ENCODE measurements at places on chromosomes 4 and X.

- no peak for DNase-seq
Measured at GRCh38 chr4:84171871-84172270, 327.2 kb downstream of the NKX6-1 start.

DNA sequence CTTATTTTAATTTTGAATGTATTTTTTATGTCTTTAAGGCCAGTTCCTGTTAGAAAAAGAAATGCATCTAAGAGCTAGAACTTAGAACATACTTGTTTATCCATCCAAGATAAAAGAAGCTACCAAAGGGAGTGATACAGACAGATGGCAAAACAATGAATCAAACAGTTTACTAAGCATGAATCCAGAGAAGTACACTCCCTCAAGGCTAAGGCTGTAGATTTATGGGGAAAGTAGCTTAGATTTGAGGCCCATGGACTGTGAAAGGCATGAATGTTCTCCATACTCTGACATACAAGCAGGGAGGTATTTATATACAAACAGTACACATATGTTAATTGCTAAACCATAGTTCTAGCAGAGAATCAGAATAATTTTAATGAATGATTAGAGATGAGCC is 255.3 kb upstream of the NRK start:
- no peak for DNase-seq

DNA sequence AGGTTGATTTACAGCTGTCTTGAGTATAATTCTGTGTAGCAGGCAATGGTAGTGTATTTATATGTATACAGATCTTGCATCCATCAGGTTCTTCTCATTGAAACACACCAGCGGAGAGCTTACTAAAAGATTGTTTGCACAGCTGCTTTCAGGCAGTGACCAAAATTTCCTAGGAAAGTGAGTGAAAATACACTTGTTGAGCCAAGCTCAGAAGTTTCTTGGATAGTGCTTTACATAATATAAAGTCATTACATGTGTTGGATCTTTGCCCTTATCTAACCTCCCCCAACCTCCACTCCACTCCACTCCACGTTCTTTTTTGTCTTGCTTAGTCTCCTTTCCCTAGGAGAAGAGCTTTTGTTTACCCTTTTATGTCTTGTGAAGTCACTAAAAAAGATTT is 34.1 kb downstream of the CNKSR2 start:
- no peak for DNase-seq

GRCh38 chrX:31236231-31236630 is 164.4 kb upstream of the FTHL17 start:
- DNase-seq: no peak

GRCh38 chr4:108047199-108047598 is 57.5 kb downstream of the HADH start:
- no peak for DNase-seq

DNA sequence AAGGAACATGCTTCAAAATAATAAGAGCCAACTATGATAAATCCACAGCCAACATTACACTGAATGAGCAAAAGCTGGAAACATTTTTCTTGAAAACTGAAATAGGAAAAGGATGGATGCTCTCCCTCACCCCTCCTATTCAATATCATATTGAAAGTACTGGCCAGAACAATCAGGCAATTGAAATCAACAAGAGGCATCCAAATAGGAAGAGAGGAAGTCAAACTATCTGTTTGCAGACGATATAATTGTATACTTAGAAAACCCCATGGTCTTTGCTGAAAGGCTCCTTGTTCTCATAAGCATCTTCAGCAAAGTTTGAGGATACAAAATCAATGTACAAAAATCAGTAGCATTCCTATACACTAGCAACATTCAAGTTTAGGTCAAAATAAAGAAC is 1562.5 kb upstream of the ADGRL3 start:
- no peak for DNase-seq

GRCh38 chrX:115467961-115468360 is 93.0 kb upstream of the PLS3 start:
- DNase-seq: no peak

DNA sequence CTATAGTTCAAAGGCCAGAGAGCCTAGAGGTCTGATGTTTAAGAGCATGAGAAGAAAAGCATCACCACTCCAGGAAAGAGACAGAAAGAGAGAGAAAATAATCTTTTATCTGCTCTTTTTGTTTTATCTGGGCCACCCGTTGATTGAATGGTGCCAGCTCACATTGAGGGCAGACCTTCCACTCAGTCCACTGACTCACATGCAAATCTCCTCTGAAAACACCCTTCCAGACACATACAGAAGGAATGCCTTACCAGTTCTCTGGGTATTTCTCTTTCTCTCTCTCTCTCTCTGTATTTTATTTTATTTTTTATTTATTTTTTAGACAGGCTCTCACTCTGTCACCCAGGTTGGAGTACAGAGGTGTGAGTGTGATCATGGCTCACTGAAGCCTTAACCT is 252.5 kb downstream of the DTHD1 start:
- no peak for DNase-seq

DNA sequence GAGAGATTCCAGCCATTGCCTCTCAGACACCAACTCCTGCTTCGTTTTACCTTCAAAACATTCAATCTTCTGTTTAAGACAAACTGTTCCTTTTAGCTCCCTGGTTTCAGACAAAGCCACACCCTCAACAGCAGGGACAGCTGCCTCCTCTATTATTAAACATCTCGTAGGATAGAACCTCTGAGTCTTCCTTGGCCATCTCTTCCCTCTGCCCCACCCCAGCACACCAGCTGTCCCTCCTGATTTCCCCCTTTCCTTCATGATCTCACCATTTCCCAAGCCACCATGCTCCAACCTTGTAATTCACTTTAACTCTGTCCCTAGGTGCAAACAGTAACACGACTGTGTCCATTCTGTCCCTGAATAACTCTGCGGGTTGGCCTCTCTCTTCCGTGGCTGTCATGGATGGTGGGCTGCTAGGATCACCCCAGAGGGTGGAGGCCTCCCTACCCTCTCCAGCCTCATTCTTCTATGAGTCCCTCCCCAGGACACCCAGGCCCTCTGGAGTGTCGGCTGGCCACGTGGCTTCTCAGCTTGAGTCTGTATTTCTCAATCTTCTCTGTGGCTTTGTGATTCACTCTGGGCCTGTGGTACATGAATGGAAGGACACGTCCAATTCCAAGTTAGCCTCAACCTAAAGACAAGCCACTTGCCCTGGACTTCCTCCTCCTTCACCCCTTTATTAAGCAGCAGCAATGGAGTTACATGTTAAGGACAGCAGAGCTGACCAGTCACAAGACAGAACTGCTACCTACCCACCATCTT is 349.9 kb downstream of the FBXW7 start:
- no peak for DNase-seq

DNA sequence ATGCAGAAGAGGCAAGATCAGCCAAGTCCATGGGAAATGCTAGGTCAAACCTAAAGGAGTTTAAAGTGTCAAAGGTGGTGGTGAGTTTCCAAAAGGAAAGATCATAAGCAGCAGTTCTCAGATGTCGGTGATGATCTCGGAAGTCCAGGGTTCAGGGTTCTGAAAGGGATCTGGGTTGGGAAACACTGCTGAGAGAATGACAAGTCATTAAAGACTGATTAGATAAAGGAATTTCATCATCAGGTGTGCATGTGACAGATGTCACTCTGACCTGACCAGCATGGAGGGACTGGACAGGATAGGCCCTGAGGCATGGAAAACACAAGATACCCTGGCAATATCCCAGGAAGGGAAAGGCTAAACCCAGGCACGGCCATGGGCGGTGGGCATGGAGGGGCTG is 195.7 kb upstream of the TBL1X start:
- no peak for DNase-seq

DNA sequence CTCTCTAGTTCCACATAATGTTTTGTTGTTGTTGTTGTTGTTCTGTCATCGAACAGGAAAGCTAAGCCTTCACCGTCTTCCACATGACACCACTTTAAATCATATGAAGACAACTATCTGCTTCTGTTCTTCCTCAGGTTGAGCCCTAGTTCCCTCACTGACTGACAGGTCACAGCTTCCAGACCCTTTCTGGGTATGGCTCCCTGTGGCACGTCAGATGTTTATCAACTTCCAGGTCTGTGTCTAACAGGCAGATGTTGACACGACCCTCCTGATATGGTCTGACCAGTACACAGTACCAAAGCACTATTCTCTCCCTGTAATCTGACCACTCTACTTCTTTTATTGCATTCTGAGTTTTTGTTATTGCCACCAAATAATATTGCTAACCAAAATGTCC is 51.4 kb downstream of the PRDM5 start:
- DNase-seq: no peak

DNA sequence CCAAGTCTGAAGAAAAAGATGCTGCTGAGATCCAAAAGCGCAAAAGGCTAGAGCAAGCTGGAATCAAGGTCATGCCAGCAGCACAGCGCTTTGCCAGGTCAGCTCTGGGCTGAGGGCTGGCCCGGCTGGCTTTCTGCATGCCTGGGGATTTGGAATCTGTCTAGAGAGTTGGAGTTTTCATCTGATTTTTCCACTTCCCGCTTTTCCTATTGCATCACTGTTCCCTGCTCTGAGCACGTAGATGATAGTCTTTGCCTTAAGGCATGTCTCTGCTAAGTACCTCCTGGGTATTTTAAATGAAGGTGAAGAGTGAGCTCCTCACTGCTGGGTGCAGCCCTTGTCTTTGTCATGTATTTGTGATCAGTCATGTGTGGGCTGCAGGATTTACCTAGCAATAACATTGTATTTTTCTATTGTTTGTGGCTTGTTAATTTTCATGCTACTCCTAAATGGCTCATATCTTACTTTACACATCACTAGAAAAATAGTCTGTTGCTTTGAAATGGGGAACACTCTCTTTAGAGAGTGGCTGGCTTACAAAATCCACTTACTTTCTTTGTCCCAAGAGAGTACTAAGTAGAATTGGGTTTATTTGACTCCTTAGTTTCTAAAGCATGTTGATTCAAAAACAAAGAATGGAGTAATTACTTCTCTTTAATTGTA is 82.8 kb downstream of the LIMCH1 start:
- DNase-seq: no peak

- no peak for DNase-seq
Measured at GRCh38 chrX:139692506-139692849, 15.5 kb downstream of the MCF2 start.

DNA sequence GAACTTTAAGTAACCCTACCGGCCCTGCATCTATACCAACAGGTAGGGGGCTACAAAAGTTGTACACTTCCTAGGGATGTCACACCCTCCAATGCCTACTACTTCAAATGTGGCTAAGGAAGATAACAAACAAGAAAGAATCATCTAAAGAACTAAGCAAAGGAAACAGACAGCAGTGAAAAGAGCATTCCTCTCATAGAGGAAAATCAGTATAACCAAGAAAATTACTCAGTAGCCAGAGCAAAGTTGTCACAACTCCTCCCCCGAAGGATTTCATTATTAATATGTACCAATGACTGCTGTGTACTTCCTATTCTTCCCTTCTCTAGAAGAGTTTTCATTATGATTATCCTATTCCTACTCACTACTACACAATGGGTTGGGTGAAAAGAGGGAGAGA is 12.6 kb downstream of the ANKRD17 start:
- DNase-seq: no peak

- no peak for DNase-seq
Measured at GRCh38 chrX:30525732-30526131, 51.8 kb downstream of the TASL start.

DNA sequence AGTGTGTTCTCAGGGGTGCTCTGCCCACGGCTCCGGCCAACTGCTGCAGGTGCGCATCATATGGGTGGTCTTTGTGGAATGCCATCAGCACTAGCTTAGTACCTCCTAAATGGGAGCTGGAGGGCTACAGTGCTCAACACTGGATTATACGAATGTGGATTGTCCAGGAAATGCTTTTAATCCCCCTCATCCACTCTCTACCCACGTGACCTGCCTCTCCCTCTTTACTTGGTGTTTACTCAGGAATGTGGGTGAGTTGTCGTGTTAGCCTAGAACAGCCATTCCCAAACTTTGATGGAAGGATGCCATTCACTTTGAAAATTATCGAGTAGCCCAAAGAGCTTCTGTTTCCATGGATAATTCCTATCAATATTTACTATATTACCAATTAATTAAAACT is 150.8 kb downstream of the PTTG2 start:
- no peak for DNase-seq

- DNase-seq: no peak
Measured at GRCh38 chrX:13463608-13464007, 105.8 kb upstream of the EGFL6 start.

- DNase-seq: no peak
Measured at GRCh38 chr4:15778289-15779241, at the start of gene CD38. Gene CD38, plus strand, starts transcription at chr4:15778328. Its CDS starts 87 bp downstream, at chr4:15778415.

DNA sequence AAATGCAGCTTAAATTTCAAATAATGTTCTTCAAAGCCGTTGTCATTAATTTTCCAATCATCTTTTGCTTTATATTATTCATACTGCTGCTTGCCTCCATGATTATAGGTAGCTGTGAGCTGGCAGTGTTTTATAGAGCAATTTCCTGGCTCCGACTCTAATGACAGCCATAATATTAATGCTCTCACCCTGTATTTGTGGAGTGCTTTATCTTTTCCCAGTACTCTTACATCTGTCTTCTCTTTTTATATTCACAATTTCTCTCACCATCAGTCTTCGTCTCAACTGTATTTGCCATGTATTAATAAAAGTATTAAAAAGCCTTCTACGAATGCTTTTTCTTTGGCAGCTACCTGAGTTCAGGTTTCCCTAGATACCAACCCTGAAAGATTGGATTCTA is 21.0 kb downstream of the ATXN3L start:
- no peak for DNase-seq

- DNase-seq: no peak
Measured at GRCh38 chr4:10087152-10087791, 29.3 kb downstream of the WDR1 start.

DNA sequence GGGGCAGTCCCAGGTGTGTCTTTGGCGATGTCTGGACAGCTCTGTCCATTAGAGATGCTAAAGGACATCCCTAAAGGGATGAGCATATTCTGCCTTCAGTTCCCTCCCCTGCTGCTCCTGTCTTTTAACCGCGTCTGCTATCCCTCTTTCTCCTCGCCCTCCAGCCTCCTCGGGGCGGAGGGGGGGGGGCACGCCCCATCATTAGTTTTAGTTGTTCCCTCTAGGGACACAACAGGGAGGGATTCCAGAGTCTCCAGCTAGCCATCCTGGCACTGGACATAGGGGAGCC is 1.1 kb downstream of the MSL3 start:
- no peak for DNase-seq

- DNase-seq: no peak
Measured at GRCh38 chr4:127822430-127822829, 40.3 kb downstream of the HSPA4L start.

DNA sequence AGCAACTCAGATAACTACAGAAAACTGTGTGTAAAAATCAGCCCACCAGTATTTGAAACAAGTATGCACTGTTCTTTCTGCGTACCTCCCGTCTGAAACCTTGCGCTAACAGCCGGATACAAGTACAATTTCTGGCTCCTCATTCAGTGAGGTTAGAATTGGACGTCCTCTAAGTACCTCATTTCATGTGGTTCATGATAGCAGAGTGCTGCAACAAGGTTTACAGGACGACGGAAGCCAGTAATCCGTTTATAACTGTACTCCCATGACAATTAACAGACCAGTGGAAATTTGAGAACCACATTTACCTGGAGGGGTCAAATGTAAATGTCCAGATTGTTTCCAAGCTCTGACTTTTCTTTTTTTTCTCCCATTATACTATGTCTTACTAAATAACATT is 52.9 kb upstream of the TENM3 start:
- DNase-seq: no peak

GRCh38 chr4:154779362-154779947 is 1.6 kb upstream of the RBM46 start:
- DNase-seq: no peak

All from stimulated activated CD4-positive, alpha-beta T cell treated with anti-CD3 and anti-CD28 coated beads, Interleukin-1b, Interleukin-23, amount 100 ng/mL, for 1 hour (primary cell).